ENCODE measurements at places on chromosomes 2 and 18.

DNA sequence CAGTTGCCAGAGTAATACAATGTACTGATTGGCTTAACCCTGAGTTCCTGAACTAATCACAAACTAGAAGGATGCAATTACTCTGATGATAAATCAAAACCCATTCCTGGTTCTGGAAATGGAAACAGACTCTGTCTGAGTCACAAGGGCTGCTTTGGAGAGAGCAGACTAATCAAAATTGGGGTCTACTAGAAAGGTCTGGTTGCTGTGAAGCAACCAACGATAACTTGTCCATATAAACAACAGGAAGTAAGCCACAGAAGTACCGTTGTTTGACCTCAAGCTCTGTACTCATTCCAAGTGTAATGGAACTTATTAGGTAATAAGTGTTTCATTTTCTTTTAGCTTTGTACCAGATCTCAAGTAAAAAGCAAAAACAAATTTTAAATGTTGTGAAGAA lies 49.7 kb downstream of the RASGRP3 start:
- DNase-seq: peak; percentile 29

DNA sequence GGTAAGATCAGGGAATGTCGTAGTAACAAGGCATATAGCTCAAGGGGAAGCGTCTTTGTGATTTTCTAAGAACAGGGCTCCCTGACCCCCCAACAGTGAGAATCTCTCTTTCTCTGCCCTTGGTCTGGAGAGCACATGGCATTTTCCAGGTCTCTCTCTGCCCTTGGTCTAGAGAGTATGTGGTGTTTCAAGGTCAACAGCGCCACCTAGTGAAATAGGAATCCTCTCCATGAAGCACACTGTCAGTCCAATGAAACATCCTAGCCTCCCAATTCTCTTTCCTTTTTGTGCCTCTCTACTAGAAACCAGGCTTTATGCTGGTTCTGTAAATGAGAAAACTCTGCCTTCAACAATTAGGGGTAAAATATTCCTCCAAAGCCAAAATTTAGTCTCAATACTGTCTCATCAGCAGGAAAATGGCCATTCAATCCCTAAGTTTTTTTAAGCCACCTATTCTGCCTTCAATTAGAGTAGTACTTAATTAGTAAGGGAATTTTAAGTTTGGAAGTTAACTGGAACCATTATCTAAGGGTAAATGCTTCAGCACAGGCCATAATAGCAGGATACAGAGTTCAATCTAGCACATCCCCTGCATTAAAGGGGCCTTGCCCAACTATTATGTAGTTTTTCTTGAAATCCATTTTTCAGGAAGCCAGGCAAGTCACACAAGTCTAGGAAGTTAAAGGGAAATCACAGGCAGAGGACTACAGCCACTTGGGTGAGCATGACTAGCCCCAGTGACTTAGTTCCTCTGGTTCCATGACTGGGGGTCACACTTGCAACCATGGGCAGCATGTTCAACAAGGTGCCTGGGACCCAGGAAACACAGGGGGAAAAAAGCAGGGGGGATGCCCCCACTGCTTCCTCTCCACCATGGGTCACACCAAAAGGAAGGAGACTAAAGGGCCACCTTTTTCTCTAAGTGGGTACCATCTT lies 12.4 kb downstream of the DYM start:
- DNase-seq: peak; percentile 59

DNA sequence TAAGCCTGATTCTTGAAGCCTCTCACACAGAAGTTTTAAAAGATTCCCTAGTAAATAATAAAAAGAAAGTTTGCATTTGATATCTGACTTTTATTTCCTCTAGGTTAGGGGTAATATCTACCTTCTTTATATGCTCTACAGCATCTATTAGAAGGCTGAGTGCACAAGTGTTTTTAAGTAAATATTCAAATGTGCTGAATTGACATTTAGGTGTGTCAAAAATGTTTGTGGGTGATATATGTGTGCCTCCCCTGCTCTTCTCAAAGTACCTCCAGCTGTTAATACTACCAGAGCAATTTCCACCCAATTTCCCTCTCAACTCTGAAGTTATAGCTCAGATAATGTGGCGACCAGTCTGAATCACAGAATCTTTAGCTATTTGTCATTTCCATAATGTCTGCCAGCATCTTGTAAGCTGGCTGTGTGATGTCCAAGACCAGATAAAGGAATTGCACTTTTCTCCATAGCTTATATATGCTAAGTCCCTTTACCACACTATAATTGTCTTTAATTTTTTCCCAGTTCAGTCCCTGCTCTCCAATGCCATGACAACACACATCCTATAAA lies 24.4 kb upstream of the ERMN start:
- DNase-seq: peak; percentile 30

DNA sequence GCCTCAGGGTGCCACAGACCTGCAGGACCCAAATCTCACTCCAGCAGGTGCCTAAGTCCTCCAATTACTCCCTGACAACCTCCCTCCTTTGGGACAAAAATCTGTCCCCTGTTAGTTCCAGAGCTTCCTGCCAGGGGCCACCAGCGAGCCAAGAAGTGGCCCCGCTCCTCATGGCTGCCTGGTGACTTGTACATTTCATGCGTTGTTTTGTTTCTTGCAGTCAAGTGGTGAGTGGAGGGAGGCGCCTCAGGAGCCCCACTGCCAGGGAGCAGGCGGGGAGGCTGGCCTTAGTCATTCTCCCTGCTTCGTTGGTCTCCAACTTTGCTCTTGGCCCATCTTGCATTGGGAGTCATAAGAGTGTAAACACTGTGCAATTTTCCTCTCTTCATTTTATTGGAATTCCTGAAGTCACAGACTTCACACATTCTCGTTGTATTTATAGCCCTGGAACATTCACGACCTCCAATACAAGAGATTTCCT lies 81.3 kb downstream of the KCNF1 start:
- no peak for DNase-seq

DNA sequence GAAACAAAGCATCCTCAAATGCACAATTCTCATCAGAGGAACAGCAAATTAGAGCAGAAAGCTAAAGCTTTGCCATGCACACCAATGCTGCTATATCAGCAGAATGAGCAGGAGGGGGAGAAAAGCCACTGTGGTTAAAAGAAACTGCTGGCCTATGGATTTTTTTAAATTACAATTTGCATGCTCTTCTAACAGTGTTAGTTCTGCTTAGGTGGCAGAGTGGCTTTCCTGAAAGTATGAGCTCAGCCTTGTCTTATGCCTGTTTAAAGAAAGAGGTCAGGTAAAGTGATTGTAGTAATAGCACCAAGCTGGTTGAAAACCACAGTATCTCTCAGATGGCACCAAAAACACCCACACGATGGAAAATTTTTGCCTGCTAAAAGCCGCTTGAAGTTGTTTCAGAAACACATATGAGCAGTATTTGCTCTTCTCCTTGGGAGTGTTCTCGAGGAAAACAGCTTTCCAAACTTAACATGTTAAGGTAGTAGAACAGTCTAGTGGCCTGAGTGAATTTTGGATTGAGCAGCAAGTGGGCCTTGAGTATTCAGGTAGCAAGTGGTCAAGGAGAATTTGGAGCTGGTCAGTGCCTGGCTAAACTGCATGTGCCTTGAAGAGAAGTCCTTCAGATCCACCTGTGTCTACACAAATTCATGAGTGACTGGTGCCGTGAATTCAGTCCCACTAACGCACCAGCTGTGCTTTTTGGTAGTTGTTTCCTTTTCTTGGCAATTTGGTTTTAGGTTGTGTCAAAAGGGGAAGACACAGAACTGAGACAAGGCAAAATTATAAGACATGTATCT lies 19.6 kb upstream of the NDUFV2 start:
- DNase-seq: no peak

- peak; percentile 6 for DNase-seq
Measured at GRCh38 chr2:83221258-83221657, 1237.8 kb downstream of the SUCLG1 start.

DNA sequence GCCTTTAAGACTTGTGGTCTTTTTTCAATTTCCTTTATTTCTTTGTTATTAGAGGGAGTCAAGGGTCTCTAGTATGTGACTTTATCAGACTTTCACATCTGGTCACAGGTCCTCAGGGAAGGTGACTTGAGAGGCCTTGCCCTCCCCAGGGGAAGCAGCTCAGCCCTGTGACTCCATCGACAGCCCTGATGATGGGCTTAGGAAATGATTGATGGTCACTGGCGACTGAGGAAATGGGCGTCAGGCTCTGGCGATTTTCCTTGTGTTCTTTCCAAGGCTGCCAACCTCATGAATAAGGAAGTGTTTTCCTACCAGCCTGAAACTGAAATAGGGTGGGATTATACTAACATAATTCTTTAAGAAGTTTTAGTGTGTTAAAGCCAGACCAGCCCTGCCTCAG lies 21.1 kb downstream of the SERPINE2 start:
- DNase-seq: no peak
